Cortex of kidney (tissue), 1 donor: ENCODE measurements at places on chromosomes 5 and 9.
A peak's percentile ranks its signal among the peaks of the same experiment; 100 is the strongest.

- no peak for DNase-seq
These were observed 12.9 kb downstream of the OR2V2 start for GRCh38 chr5:181160152-181160754.

- no peak for DNase-seq
These were observed 313.8 kb downstream of the EFNA5 start for GRCh38 chr5:107356891-107357290.

GRCh38 chr9:113675475-113675941, 200.6 kb upstream of the ZNF618 start:
- DNase-seq = no peak

GRCh38 chr5:6868171-6868570, 154.9 kb downstream of the TENT4A start:
- DNase-seq = no peak

DNA sequence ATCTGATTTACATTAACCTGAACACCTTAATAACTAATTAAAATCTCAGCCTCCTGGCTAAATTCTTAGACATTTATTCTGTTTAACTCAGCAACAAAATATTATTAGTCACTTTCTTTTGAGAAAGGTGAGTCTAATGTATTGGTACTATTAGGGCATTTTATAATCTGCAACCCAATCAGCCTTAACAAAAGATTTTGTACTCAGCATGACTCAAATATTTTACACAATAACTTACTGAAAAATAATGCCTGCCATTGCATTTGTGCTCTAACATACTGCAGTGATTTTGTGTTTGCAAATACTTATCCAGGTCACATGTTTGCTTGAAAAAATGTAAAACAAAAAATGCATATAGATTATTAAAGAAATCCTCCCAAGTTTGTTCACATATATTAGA, 1129.9 kb downstream of the TAF11L14 start:
- no peak for DNase-seq

DNA sequence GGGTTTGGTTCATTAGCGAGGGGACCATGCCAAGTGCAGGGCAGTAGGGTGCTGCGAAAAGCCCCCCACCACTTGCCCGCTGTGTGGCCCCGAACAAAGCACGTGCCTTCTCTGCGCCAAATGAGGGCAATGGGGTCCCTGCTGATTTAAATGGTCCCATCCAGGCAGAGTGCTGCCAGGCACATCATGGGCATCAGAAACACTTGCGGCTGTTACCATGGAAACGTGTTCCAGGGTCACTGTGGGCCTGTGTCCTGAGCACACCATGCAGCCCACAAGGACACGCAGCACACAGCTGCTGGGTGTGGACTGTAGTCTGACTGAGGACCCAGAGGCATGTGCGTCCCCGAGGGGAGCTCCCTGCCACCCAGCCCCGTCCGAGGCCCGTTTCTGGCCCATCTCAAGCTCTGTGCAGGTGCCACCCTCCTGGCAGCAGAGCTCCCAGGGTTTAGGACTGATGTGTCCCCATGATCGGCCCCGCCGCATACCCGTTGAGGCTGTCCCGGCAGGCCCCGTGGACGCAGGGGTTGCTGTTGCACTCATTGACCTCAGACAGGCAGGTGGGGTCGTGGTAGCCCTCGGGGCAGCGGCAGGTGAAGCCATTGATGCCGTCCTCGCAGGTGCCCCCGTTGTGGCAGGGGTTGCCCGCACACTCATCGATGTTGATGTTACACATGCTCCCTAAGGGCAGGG, 31.3 kb upstream of the SEC16A start:
- DNase-seq = no peak

GRCh38 chr9:137281345-137282116, 4.0 kb downstream of the TOR4A start:
- DNase-seq = no peak

GRCh38 chr5:171317230-171317629, 8.2 kb downstream of the TLX3 start:
- no peak for DNase-seq

- DNase-seq = no peak
These were observed 155.9 kb upstream of the COL5A1 start for GRCh38 chr9:134485653-134486052.

- no peak for DNase-seq
These were observed 35.7 kb downstream of the EXD3 start for GRCh38 chr9:137387114-137387890.

- no peak for DNase-seq
These were observed 85.3 kb downstream of the SLC38A9 start for GRCh38 chr5:55626790-55627189.

GRCh38 chr5:58582803-58583491, at the start of gene RAB3C:
RAB3C (plus strand) TSS chr5:58583075; CDS start chr5:58583209, 134 bp downstream.
- peak; percentile 44 for DNase-seq

DNA sequence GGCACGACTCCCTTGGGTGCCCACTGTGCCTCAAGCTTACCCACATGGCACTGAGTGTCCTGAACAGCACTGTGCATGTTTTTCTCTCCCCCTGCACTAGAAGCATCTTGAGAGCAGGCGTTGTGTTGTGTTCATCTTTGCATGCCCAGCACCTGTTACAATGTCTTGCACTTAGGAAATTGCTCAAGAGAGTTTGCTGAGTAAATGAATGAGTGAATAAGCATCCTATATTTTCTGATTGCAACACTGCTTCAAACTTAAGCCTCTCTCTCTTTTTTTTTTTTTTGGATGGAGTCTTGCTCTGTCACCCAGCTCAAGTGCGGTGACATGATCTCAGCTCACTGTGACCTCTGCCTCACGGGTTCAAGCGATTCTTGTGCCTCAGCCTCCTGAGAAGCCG, 94.5 kb downstream of the LMNB1 start:
- DNase-seq = no peak

DNA sequence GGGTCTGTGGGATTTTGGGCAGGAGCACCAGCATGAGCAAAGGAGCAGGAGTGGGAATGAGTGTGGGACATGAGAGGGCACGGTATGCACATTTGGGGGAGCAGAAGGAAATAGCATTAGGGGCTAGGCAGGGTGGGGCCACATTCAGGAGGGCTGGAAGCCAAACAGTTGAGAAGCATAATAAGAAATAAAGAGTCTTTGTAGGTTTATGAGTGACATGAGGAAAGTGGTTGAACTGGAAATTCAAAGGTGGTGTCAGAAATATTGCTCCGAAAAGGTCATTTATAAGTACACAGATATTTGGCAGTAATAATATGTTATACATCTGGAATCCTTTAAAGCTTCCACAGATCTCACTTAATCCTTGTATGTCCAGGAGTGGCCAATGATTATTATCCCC, 26.4 kb downstream of the ARHGEF28 start:
- DNase-seq = no peak

DNA sequence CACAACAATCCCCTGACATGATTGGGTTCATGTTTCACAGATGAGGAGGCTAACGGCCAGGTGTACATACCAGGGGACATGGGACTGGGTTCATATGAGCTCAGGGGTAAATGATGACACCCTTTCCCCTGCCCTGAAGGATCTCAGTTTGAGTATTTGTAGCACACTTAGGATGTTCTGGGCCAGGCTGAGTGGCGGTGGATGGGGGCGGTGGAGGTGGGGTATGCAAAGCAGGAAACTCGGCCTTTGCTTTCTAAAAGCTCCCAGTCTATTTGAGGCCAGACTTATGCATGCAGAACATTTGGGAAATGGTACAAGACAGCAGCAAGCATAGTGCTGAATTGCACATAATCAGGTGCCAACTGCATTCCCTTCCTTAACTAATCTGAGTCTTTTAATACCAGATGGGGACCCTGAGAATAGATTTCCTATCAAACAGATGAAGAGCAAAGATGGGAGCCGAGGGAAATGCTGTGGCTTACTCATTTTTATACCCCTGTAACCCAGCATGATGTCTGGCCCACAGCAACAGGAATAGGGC, 4.9 kb upstream of the KCNIP1 start:
- no peak for DNase-seq

DNA sequence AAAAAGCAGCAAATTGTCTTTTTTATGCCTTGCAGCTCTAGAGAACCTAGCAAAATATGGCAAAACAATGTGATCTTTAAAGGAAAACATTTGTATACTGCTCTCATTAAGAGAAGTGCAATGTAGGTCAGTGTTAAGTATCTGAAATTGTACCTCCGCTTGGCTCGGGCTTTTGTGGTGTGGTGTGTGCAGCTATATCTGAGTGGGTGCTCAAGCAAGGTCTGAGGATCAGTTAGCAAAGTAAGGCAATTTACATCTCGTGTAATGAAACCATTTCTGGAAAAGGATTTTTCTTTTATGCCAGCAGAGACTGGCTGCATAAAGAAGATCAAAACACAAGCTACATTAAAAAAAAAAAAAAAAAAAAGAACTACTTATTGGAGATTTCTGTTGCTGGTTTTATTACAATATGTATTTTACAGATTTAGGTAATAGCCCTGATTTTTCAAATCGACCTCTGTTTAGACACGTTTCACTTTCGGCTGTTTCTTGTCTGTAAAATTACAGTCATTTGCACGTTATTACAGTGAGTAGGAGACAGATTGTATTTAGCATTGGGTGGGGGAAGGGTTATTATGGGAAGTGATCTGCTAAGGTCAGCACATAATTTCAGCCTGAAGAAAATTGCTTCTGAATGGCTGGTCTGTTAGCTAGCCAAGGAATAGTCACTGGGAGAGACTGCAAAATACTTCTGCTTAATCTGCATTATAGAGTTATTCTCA, 7.9 kb upstream of the ZNF608 start:
- no peak for DNase-seq

DNA sequence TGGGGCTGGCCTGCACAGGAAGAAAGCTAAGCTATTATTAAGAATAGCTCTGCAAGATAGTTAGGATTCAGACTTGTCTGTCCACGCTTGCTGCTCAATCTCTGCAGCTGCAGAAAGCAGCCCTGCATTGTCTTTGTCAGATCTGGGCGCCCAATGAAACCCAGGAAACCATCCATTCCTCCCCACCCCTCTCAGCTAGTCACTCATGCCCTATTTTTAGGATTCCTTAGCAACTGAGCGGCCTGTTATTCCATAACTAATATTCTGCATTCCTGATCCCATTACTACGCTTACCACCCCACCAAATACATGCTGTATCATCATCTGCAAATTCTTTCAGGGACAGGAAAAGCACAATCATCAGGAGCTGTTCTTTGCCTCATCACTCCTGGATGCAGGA, 52.9 kb upstream of the APC start:
- no peak for DNase-seq

DNA sequence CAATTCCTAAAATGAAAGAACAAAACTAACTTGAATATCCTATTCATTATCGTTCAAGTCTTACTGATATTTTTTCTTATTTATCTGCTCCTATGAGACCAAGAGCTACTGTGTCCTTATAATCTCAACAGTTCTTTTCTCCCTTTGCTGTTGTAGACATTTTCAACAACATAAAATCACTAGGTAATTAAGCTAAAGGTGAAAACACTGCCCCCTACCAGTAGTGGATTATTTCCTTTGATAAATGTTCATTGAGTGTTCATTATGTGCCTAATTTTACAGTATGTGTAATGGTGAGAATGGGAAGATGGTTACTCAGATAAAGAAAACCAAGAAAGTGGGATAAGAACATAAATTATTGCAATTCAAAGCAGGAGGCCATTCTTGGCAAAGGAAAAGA, 41.4 kb upstream of the PAPPA start:
- no peak for DNase-seq
